ENCODE measurements at places on chromosomes 7 and 10. TPM values are rescaled to one million over a fixed set of nuclear protein-coding genes. Genes with fewer than 3 reads are reported as not detected.

DNA sequence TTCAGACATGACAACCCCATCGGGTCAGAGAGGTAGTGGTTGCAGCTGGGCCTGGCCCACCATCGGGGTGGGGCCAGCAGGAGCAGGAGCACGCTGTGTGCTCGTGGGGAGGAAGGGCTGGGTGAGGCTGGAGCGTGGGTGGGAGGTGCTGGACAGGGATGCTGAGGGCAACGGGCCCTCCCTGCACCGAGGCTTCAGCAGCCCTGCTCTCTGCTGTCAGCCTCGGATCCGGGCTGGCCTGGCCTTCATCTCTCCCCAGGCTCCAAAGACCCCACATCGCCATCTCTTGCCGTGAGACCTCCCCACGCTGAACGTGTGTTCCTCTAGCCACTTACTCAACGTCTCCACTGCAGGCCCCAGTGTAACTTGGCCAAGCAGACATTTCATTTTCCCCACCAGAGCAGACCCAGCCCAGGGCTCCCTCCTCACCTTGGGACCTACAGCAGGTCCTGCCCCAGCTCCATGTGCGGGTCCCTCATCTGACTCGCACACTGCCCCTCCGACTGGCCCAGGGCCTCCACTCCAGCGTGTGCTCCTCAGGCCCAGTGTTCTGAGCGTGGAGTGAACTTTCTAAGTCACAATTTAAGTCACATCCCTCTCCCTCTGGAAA lies 462.4 kb downstream of the DNAJB6 start:
- DNase-seq: no peak

The GPR26 gene
- total RNA-seq: not detected

DNA sequence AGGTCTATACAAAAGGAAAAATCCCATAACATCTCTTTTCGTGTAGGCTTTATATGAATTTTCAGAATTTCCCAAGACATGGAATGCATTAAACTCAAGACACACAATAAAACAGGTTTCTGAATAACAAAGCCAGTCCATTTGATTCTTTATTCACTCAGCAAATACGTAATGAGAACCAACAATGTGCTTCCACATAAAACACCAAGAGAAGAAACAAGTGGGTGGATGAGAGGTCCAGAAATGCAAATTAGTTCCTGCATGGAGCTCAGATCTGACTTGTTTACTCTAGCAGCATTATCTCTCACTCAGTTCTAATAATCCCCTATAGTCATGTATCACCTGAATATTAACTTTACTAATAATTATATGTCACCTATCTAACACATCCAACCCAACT lies 249.5 kb downstream of the LRRTM3 start:
- no peak for DNase-seq

- DNase-seq: no peak
Observed at GRCh38 chr10:115727129-115727528, 545.9 kb downstream of the GFRA1 start.

- peak; percentile 17 for DNase-seq
Observed at GRCh38 chr7:107291434-107291833, 122.6 kb downstream of the HBP1 start.

The PIK3AP1 gene
- 2.1 TPM for total RNA-seq

All from bronchial epithelial cell (primary cell).